ENCODE measurements at places on chromosomes 6 and 20. TPM values are rescaled to one million over a fixed set of nuclear protein-coding genes. Genes with fewer than 3 reads are reported as not detected.

- no peak for DNase-seq
Observed at GRCh38 chr20:57495978-57496377, 29.0 kb downstream of the CTCFL start.

DNA sequence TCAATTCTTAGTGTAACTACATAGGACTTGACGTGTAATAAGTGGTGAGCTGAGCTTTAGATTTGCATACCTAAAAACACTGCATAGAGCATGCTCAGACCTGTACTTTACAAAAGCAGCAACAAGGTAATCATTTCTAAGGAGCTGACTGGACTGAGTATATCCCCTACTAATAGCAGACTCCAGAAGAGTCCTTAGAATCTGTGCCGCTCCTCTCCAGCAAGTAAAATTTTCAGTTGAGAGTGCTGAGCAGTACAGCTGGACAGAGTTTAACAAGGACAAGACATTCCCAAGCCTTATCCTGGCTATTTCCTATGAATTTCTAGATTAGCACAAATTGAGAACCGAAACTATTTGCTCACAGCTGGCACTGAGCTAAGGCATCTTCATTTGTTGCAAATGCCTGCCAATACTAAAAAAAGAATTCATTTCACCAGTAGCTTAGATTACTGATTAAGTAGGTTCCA is 26.1 kb upstream of the KLHL31 start:
- DNase-seq = no peak

DNA sequence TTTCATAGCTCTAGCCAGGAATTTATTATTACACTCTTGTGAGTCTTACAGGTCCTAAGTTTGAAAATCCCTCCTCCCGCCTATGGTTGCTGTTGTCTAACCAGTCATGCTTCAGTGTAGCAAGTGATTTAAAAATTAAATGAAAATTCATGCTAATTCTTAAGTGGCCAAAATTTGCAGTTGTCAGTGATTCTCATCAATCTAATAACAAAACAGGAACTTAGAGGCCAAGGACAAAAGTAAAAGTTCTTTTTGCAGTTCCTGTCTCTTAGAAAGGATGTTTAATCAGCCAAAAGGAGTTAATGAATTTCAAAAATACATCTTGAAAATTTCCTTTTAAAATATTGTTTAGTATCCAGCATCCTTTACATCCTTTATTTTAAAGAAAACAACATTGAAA is 36.3 kb downstream of the VTA1 start:
- no peak for DNase-seq

- DNase-seq = no peak
Observed at GRCh38 chr20:4829514-4830215, 108.0 kb downstream of the PRND start.

Gene TGM3
- total RNA-seq = 0.09 TPM

- no peak for DNase-seq
Observed at GRCh38 chr20:33862709-33863403, 51.7 kb downstream of the CHMP4B start.

Gene CENPQ
- total RNA-seq = 2.6 TPM

Gene FBXL4
- total RNA-seq = 23.8 TPM

DNA sequence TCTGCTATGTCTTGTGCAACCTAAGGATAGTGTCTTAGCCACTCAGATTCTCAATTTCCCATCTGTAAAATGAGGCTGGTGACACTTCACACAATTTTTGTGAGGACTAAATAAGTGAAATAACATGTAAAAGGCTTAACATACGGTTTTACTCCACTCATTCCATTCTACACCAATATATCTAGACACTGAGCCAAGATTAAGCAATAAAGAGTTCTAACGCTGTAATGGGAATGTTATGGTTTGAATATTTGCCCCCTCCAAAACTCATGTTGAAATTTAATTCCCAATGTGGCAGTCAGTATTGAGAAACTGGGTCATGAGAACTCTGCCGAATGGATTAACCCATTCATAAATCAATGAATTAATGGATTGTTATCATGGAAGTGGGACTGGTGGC is 301.0 kb downstream of the HACE1 start:
- no peak for DNase-seq

DNA sequence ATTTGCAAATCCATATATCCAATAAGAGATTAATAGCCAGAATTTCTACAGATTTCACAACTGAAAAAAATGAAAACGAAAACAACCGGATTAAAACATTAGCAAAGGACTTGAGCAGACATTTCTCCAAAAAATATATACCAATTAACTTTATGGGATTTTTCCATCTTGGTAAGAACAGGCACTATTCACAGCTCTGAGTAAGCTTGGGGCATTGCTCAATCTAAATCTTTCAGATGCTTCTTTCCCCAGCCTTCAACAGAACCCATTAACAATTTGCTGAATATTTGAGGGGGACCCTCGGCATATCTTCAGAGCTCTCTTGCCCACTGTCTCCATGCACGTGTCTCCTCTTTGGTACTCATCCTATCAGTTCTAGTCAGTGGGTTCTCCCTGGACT is 111.7 kb upstream of the CD93 start:
- no peak for DNase-seq

- DNase-seq = no peak
Observed at GRCh38 chr6:102619585-102619984, 1226.1 kb downstream of the GRIK2 start.

GRCh38 chr6:166361077-166361429 is 18.7 kb upstream of the SFT2D1 start:
- DNase-seq = no peak

Measured in mucosa of descending colon (tissue), 3 donors.